ENCODE measurements at places on chromosomes 2 and 18. TPM values are rescaled to one million over a fixed set of nuclear protein-coding genes. Genes with fewer than 3 reads are reported as not detected.
A peak's percentile ranks its signal among the peaks of the same experiment; 100 is the strongest.

- no peak for DNase-seq
Measured at GRCh38 chr2:137968477-137969417, 4.5 kb downstream of the HNMT start.

Gene CAPN14
- 0.43 TPM for total RNA-seq

GRCh38 chr2:231803501-231804138, 17.4 kb downstream of the COPS7B start:
- no peak for DNase-seq

DNA sequence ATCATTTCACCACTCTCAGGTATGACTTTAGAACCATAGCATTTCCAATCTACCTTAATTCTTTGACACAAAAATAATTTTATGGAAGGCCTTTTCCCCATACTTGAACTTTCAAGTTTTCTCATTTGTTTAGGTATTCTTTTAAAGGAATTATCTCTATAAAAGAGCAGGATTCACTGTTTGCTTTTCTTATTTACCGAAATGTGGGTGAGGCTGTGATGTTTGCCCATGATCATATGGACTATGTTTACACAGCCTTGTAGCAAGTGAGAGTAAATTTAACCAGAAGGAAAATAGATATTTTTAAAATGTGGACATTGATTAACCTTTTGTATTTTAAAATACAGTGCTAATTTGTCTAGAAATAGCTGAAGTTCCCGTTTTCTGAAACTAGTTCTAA, 26.3 kb downstream of the CAB39 start:
- no peak for DNase-seq

- DNase-seq: no peak
Measured at GRCh38 chr2:106362789-106363188, 105.4 kb downstream of the RGPD3 start.

DNA sequence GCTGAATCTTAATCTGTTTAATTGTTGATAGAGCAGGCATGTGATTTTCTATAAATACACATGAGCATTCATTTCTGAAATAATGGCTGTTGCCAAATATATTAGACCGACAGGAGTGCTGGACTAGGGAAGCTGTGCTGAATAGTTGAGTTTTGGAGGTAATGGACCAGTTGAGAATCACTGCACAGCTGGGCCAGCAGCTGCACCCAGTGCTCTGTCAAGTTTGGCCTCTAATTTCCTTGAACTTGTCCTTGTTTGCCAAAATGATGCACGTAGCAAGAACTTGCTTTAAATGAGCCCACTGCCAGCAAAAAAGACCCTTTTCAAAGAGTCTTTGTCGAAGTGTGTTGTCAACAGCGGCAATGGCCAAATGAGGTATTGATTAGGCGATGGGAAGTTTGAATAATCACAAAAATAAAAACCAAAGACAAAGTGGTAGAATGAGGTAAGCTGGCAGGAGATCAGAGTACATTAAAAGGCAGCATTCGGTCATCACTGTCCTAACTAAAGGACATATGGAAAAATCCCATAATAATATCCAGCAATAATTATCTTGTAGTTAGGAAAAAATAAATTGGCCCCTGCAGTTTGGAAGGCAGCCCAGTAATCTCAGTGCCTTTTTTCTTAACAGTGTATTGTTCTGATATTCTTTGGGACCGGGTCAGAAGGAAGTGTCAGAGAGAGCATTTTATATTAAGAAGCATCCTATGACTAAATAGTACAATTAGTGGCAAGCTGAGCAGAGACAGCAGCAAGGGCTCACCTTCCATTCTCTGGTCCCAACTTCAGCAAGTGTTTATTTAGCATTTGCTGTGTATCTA, 126.2 kb downstream of the RAPGEF4 start:
- no peak for DNase-seq

DNA sequence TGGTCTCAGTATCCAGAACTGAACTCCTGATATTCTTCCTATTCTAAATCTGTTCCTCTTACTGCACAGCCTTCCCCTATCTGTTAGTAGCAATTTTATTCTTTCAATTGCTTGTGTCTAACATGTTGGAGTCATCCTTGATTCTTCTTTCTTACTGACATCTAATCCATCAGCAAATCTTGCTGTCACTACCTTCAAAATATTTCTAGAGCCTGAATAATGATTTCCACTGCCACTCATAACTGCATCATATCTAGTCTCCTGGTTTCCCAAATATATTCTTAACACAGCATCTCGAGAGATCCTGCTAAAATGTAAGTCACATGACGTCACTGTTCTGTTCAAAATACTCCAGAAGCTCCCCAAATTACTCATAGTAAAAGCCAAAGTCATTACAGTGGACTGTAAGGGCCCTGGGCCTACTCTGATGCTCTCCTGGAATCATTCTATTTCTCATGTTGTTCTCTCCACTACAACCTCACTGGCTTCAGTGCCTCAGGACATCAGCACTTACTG, 95.2 kb downstream of the THSD7B start:
- DNase-seq: no peak

- no peak for DNase-seq
Measured at GRCh38 chr2:104577143-104577542, 276.8 kb upstream of the POU3F3 start.

- DNase-seq: no peak
Measured at GRCh38 chr2:241724975-241725870, 9.2 kb upstream of the D2HGDH start.

DNA sequence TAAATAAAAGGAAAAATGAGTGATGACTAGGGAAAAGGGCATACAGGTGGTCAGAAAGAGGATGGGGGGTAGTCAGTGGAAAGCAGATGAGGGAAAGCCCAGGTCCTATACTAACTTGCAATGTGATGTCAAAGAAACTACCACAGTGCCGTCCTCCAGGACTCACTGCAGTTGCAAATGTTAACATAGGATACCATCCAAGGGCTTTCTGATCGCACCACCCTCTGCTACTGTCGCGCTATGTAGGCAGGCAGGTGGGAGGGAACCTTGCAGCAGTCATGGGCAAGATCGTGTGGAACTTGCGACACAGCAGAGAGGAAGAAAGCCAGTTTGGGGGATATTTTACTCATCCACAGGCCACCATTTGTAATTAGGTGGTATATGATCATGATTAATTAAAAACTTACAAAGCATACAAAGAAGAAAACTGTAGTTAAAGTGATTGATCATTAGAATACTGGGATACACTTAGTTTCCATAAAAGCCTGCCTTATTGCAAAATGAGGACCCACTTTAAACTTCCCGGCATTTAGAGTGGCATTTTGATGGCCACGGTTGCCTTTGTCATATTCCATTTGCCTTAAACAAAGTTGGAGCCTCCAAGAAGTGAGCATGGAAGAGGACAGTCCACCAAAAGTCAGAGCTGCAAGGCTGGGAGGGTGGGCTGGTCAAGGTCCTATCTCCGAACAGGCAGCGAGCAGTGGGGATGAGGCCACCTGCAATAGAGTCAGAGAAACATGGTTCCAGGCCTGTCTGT, 8.5 kb upstream of the ROCK2 start:
- no peak for DNase-seq

DNA sequence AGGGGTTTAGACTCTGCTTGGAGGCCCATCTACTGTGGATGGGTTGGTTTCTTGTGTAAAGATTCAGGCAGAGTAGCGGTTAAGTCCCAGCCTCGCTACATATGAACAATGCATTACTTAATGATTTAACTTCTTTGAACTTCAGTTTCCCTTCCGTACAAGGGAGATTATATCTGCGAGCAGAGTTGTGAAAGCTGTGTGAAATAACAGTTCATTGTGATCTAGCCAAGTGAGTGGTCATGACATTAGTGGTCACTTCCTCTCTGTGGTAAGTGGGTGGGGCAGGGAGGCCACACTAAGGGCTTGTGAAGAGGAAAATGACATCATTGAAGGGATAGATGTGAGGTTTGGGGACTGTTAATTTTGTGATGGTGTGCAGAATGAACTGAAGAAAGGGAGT, 14.1 kb upstream of the MEX3C start:
- peak; percentile 92 for DNase-seq

DNA sequence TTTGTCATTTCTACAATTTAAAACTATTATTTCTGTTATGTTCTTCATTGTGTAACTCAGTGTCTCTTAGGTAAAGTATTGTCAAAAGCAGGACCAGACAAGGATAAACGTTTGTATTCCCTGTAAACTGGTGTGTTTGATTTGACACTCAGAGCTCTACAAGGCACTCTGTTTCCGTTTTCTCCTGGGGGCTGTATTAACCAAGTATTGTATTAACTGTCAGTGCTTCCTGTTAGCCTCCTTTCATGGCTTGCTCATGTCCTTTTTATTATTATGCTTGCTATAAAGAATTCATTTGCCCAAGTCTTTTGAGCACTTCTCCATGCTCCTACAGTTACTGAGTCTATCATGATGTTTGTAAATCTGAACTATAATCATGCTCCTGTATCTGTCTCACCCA, 323.7 kb downstream of the LPIN1 start:
- DNase-seq: no peak

- peak; percentile 54 for DNase-seq
Measured at GRCh38 chr2:28362991-28363521, 29.6 kb upstream of the FOSL2 start.

DNA sequence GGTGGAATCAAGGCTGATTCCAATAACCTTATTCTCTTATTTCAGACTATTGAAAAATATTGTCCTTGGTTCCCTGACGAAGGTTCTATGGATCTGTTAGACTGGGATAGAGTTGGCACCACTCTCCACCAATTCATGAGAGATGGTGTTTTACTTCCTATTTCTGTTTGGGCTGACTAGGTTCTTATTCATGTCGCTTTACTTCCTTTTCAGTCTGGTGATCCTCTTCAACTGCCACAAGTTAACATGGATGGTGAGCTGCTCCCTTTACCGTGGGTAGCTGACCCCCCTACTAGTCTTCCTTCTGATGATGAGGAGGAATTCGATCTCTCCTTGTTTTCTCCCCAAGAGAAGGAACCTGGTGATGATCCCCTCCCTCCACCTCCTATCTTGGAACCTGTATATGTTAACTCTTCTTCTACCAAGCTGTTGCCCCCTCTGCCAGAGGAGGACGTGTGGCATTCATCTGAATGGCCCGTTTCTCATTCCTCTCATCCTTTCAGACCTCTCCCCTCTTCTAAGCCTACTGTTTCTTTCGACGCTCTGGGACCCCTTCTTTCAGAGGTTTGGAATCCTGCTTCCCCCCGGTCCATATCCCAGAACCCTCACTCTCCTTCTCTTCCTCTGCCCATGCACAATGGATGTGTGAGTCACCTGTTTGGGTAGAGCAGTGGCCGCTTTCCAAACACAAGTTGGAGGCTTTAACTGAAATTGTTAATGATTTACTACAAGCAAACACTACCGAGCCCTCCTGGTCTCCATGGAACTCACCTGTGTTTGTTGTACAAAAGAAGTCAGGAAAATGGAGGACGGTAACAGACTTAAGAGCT, 13.5 kb upstream of the CNOT11 start:
- DNase-seq: no peak

DNA sequence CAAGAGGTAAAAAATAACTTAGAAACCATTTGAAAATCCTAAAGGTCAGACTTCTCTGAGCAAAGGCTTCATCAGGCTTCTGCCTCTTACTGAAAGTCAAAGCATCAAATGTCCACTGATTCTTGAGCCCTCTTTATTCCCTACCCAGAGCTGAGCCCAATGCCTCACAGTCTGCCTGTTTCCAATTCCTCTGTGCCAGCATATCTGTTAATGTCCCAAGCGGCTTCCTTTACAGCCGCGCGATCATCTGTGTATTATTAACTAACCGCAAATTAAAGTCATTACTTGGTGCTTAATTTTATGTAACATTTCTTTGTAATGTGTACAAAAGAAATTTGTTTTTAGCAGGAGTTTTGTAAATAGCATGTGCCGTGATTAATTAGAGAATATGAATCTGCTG, 418.8 kb upstream of the HNRNPA3 start:
- no peak for DNase-seq

DNA sequence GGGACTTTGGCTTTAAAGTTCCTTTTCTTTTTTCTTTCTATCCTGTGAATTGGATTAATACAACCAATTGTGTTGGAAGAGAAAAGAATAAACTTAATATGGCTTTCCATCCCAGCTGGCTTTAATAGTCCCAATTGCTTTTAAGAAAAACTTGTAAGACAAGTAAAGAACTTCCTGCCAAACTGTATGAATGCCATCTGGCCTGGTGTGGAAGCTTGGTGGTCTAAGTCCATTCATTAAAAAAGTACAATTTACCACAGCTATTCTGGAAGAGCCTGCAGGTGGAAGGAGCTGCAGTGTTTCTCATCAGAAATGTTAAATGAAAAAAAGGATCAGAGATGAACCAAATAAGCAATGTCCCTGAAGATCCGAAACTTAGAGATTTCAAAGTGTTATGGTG, 103.9 kb downstream of the KLHL14 start:
- no peak for DNase-seq

Gene YIPF4
- total RNA-seq: 21.0 TPM

DNA sequence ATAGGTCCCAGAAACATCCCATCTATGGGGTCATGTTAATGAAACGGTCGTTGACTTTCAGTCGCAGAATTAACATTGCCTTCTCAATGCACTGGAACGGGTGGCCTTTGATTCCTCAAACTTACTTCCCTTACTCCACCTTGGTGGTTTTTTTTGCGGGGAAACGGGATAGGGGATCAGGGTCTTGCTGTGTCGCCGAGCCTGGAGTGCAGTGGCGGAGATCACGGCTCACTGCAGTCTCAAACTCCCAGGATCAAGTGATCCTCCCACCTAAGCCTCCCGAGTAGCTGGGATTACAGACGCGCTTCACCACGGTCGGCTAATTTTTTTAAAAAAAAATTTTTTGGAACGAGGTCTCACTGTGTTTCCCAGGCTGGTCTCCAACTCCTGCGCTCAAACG, 754 bp downstream of the ATG16L1 start:
- DNase-seq: no peak

Gene PLEKHH2
- not detected for total RNA-seq

DNA sequence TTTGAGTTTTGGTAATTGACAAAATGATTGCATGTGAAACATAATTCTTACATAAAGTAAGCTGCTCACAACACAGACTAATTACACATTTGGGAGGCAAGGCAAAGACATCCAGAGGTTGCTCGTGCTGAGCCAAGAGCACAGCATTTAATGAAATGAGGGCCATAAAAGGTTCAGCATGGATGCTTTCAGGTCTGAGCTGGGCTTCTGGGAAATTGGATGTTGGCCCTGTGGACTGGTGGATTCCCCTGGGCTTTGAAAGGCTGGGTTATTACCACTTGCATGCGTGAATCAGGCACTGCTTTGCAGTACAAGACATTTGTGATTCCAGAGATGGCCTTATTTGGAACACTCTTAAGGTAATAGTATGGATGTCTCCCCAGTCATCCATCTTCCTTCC, 533.5 kb upstream of the NRP2 start:
- no peak for DNase-seq

- no peak for DNase-seq
Measured at GRCh38 chr2:219650426-219651248, 23.2 kb downstream of the SLC4A3 start.

DNA sequence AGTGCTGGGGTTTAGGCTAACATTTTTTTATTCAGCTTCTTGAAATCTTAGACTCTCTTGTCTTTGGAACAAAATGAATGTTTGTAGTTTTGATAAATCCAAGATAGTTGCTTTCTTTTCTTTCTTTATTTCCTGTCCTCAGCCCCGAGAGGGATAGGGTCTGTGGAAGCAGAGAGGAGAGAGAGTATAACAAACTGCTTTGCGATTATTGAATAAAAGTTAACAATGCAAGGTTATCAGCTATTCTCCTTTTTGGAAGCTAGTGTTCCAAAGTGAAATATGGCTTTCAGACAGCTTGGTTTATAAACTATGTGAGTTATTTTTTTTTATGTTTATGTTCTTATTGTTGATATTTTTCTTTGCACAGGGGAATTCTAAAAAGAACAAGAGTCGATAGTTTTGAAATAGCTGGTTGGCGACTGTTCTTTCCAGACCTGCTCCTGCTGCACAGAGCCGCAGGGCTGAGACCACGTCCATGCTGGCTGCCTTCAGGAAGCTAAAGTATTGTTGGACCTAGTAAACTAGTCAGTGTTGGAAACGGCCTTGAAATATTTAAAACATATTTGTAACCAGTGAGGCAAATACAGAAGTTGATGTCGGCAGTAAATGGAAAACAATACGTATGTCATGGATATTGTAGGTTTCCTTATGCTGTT, 15.5 kb upstream of the STON1 start:
- no peak for DNase-seq

Data from natural killer cell treated with Interleukin-12 subunit alpha and Interleukin-12 subunit beta and Interleukin-15 and Interleukin-18, amount 100 ng/mL, for 72 hours (primary cell).